ENCODE measurements at places on chromosomes 4 and X.
A peak's percentile ranks its signal among the peaks of the same experiment; 100 is the strongest.

DNA sequence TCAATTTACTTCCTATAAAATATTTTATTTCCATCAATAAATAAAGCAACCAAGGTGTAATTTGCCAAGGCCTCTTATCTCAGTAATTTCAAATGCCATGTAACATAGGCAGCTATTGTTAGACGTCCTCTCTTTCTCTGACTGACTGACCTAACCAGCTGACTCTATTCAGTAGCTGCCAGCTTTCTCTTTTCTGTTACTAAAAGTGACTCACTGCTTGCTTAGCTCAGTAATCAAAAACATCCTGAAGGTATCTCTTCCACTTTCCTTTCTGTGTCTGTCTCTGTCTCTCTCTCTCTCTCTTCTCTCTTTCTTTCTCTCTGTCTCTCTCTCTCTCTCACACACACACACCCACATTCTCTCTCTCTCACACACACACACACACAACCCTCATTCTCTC, 134.2 kb downstream of the SPOCK3 start:
- DNase-seq = no peak

DNA sequence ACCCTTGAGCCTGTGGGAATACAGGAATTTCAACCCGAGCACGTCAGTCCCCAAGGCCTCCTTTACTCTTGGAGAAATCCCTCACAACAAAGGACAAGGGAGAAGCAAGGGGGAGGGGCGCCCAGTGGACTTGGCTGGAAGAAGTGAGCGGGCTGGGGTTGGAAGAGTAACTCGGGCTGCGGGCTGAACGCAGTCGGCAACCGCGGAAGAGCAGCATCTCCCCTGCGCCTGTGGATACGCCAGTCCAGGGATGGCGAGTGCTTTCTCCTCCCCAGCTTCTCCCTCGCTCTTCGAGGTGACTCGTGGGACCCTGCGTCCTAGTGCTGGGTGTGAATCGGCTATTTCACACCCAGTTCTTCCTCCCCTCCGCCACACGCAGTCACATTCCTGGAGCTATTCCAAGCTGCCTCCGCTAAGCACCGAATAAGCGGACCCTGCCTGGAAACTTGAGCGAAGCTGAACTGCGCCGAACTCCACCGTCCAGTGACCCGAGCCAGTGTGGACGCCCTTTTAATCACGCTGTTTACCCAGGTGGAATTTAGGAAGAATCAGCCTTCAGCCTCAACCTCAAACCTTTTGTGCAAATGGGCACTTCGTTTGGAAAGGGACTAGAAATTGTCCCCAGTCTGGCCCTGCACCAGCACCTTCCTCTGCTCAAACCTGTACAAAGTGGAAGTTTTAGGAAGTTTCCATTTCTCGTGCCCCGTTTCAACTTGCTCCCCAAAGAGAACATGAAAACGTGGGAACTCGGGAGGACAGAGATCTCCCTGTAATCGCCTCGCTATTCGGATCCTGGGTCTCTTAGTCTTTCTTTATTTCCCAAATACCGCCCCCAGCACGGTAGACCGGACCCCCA, 64.3 kb upstream of the WDR17 start:
- DNase-seq = no peak

GRCh38 chr4:72094059-72094797, 62.4 kb downstream of the NPFFR2 start:
- no peak for DNase-seq

- DNase-seq = no peak
Observed at GRCh38 chrX:40097504-40098263, at the start of gene BCOR. BCOR (minus strand) TSS chrX:40097958; CDS start chrX:40077929, 20,029 bp downstream.

DNA sequence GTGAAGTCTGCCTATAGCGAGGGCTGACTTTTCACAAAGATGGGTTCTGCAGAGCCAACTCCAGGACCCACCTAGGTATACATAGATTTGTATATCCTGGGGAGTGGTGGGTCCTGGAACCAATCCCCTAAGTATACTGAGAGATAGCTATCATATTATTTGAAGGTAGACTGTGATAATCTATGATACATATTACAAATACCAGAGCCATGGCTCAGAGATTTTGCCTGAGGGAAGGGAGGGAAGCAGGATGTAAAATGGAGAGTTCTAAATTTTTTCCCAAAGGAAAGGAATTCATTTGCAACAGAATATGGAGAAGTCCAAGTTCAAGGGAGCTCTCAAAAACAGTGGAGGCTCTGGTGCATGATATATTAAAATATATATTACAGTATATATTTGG, 7.2 kb downstream of the TCEAL3 start:
- DNase-seq = no peak

DNA sequence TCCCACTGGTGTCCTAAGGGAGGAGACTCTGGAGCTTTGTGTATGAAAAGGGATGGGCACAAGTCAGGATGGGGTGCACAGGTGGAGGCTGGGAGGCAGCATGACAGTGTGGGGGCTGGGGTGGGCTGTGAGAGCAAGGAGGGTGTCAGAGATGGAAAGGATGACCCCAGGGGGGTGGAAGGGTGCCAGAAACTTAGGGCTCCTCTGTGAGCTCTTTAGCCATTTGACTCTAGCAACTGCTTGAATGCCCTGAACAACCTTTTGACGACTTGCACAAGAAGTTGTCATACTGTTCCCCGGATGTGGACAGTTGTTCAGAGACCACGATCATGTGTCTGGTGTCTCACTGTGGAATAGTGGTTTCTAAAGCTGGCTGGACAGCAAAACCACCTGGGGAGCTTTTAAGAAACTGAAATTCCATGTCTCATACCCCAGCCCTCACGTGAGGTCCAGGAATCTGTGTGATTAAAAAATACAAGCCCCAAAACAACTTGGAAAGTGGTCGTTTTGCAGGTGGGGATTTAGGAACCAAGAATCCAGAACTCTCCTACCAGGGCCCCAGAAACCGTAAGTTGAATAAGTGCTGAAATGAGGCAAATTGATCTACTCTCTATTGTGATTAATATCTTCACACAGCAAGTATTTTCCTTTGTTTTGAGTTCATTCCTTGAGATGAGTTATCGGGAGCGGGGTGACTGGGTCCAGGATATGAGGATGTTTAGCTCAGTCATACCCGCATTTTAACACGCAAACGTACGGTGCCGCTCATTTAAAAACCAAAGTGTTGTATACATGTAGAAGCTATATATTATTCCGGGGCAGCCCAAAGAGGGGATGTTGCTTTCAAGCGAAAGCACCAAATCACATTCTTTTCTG, 3.4 kb downstream of the RHOH start:
- DNase-seq = peak; percentile 70
